Stimulated activated CD4-positive, alpha-beta T cell treated with anti-CD3 and anti-CD28 coated beads, TNF-alpha, amount 100 ng/mL, for 4 hours (primary cell): ENCODE measurements at places on chromosomes 13 and 19.

GRCh38 chr13:18993884-18994660 is 187.6 kb downstream of the TUBA3C start:
- DNase-seq = no peak

- DNase-seq = no peak
These were observed 381.6 kb downstream of the KLF5 start for GRCh38 chr13:73440296-73440895.

- DNase-seq = no peak
These were observed 2.7 kb downstream of the DMRTC2 start for GRCh38 chr19:41847351-41848105.

- no peak for DNase-seq
These were observed 5.3 kb downstream of the NDUFA3 start for GRCh38 chr19:54107876-54108490.

GRCh38 chr13:32736648-32737047 is 150.4 kb downstream of the PDS5B start:
- DNase-seq = no peak

GRCh38 chr13:72886272-72887067 is 104.5 kb downstream of the PIBF1 start:
- no peak for DNase-seq

DNA sequence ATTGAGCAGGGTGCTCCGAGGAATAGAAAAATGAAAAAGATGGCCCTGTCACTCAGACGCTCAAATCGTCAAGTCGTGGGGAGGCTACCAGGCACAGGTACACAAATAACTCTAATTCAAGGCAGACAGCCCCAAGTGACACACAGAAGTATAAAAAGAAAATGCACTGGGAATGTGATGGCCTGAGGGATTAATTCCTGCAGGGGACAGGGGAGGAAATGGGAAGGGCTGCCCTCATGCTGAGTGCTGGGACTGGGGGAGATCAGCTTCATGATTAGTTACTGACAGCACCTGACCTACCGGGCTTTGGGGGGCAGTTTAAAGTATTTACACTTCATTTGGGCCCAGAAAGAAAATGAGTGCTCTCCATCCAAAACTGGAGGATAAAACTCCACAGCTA is 20.9 kb upstream of the UBE2L5 start:
- DNase-seq = no peak

- no peak for DNase-seq
These were observed 7.4 kb downstream of the ATP12A start for GRCh38 chr13:24687611-24688010.

DNA sequence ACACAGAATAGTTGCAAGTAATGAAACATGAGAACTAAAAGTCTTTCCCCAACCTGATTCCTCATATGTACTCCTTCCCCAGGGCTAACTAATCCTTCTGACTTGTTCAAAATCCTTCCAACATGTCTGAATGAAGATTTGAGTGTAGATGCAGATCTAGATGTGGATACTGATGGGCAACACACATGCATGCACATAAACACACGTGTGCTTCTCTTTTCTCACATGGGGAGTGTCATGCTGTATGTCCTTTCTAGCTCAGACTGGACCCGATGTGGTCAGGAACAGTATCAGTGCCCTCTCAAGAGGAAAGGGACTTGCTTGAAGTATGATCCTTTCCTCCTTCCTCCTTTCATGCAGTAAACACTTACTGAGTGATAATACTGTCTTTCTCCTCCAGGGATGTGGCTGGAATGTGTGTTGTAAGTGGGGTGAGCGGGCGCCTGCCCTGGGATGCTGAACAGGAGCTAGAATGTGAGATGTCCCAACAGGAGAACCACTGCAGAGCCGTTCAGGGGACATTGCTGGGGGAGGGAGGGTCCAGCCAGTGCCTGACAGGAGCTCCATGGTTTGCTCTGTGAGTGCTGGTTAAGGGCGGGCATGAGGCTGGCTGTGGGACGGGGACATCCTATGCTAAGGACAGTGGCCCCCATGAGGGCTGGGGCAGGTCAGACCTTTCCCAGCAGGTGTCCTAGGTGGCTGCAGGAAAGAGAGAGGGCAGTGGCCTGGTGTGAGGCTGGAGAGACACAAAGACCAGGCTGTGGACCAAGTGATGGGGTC is 146.9 kb downstream of the TEX29 start:
- no peak for DNase-seq

GRCh38 chr19:48686088-48686487 is 9.7 kb upstream of the FUT2 start:
- DNase-seq = no peak

DNA sequence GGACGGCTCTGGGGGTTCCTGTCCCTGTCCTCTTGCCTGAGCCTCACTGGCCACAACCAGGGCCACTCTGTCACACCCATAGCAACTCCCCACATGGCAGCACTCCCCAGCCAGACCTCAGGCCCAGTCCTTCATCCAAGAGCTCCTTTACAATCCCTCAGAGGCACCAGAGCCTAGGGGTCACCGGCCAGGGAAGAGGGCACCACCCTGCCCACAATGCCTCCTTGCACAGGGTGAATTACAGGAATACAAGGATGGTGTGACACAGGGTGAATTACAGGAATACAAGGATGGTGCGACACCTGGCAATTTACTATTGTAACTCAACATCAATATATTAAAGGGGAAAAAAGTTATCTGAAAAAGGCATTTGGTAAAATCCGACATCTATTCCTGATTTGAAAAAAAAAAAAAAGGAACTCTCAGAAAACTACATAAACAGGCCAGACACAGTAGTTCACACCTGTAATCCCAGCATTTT is 16.5 kb downstream of the MIER2 start:
- DNase-seq = no peak

- no peak for DNase-seq
These were observed 39.9 kb downstream of the ZNF146 start for GRCh38 chr19:36254848-36255247.

- DNase-seq = no peak
These were observed 23.1 kb upstream of the ASPDH start for GRCh38 chr19:50536662-50537305.

DNA sequence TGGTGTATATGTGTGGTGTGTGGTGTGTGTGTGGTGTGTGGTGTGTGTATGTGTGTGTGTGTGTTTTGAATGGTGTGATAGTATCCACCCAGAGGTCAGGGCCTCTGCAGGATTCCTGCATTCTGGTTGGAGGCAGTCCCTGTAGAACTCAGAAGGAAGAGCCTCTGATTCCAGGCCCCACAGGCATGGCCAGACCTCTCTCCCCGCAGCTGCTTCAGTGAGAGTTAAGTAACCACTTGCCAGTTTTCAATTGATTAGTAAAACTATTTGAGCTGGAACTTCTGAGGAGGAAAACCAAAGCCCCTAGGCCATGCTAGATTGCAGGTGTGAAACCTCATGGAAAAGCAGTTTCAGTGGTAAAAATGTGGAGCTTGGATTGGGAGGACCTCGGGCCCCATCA is 2.1 kb downstream of the ATP12A start:
- DNase-seq = no peak
